Esophagus squamous epithelium (tissue), 5 donors: ENCODE measurements at places on chromosomes 2 and 18.

GRCh38 chr18:45775241-45775676, 50.2 kb upstream of the SIGLEC15 start:
- no peak for DNase-seq

DNA sequence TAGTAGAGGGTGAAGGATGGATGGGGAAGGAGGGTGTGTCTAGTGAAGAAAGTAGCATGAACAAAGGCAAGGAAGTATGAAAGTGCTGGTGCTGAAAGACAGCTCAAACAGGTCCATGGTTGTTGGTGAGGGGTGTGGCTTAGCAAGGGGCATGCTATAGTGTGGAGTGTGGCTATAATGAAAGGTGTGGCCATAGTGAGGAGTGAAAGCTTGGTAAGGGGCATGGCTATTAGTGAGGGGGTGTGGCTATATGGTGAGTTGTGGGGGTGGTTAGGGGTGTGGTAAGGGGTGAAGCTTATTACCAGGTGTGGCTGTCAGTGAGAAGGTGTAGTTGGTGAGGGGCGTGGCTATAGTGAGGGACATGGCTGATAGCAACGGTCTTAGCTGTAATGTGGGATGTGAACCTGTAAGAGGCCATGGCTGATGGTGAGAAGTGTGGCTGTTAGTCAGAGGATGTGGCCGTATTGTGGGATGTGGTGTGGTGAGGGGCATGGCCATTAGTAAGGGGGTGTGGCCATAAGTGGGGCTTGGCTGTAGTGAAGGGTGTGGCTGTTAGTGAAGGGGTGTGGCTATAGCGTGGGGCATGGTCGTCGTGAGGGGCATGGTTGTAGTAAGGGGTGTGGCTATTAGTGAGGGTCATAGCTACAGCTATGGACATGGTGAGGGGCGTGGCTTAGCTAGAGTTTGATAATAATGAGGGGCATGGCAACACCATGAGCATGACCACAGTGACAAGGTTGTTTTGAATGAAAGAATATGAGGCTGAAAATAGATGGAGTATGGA, 549.6 kb downstream of the FBXO15 start:
- no peak for DNase-seq

DNA sequence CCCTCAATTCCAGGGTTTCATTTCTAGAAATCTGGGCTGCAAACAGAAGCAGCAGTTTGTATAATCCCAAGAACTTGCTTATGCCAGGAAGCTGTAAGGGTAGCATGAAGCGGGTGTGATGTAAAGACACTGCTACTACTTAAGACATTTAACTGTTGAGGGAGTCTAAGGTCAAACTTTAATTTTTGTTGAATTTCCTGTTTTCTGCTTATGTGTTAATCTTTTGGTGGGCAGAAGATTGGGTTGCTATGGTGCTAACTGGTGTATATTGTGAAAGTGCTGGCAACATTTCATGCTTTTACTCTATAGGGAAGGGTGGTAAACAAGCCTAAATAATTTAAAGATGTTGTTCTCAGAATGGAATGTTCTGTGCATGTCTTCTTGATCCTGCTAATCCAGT, 2.7 kb downstream of the NCOA1 start:
- DNase-seq = no peak

GRCh38 chr18:26233208-26233607, 7.0 kb downstream of the TAF4B start:
- DNase-seq = no peak

DNA sequence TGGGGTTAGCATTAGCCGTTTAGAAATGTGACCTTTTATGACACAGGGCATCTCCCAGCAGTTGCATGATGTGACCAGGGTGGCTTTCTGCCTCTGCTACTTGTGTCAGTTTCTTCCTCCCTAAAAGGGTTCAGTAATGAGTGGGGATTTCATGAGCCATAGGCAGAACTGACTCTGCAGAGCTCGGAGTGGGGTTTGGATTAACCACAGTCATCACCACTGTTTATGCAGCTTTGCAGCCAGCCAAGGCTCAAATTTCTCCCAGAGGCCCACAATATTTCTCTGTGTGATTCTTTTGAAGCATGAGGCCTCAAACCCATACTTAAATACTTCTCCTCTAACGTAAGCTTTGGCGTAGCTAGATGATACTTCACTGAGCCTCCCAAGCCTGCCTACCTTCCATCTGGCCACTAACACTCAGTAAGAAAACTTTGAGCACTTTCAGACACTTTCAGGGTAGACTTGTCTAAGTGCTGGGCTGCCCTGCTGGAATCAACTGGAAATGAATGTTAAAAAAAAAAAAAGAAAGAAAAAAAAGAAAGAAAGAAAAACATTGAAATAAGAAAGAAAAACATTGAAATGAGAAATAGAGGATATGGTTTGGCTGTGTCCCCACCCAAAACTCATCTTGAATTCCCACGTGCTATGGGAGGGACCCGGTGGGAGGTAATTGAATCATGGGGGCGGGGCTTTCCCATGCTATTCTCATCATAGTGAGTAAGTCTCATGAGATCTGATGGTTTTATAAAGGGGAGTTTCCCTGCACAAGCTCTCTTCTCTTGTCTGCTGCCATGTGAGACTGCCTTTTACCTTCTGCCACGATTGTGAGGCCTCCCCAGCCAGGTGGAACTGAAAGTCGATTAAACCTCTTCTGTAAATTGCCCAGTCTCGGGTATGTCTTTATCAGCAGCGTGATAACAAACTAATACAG, 11.5 kb upstream of the LAPTM4A start:
- no peak for DNase-seq
